ENCODE measurements at places on chromosomes 2 and 18.

- no peak for DNase-seq
Observed at GRCh38 chr2:15955232-15955988, 15.1 kb downstream of the MYCN start.

DNA sequence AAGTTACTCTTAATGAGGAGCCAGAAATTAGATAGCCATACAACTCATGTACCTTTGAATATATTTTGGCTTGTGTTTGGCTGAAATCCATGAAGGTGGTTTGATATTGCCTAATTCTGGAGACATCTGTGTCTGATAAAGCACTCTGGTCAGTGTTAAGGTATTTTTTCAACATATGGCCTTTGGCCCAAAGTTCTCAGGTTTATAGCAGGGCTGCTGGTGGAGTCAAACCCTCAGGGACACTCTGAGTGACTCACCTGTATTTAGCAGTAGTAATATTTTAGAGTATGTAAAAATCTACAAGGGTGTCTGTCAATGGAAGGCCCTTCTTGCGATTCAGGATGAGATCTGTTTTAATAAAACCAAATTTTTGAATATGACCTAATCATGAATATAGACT, 666.5 kb downstream of the SLC4A3 start:
- no peak for DNase-seq

- no peak for DNase-seq
Observed at GRCh38 chr2:224217962-224218347, 178.9 kb upstream of the SERPINE2 start.

DNA sequence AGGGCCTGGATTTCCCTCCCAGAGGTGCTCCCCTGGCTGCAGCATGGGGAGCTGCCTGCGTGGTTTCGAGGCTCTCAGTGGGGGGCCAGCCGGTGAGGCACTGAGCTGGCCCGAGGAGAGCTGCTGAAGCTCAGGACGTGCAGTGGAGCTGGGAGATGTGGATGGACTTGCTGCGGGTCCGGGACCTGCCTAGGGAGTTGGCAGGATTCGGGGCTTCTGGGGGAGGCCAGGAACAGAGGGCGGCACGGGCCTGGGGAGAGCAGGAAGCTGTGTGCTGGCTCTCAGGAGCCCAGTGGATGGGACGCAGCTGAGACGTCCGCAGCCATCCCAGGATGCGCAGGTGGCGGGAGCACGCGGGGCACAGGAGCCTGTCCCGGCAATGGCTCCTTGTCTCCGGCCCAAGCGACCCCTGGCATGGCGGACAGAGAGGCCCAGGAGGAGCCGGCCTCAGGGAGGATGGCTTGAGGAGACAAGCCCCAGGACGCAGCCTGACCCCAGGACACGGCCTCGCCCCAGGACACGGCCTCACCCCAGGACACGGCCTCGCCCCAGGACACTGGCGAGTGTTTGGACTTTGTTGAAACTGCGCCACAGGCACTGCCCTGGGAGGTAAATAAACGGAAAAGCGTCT, 116.1 kb downstream of the NFATC1 start:
- DNase-seq: no peak

All from ELF-1 (cell line).